ENCODE measurements at places on chromosomes 5 and 9.

DNA sequence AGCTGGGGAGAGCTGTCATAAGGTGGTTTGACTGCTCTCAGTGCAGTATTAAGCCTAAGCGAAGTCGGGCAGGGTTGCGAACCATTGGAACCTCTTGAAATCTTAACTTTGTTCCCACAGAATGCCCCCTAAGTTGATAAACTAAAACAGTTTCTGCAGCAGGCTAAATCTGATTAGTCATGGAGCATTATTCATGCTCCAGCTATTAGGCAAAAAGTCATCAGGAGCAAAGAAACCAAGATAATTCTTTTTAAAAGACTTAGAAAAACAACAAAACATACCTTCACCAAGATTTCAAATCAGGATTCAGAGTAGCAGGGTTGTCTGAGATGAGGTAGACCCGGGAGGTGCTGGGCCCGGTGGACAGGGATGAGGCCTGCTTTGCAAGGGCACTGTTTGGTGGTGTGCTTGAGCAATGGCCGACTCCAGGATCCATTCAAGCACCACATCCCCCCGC, 69.9 kb upstream of the PLPP1 start:
- no peak for DNase-seq

- DNase-seq, result no peak
Measured at GRCh38 chr9:87548159-87548558, 50.5 kb downstream of the DAPK1 start.

DNA sequence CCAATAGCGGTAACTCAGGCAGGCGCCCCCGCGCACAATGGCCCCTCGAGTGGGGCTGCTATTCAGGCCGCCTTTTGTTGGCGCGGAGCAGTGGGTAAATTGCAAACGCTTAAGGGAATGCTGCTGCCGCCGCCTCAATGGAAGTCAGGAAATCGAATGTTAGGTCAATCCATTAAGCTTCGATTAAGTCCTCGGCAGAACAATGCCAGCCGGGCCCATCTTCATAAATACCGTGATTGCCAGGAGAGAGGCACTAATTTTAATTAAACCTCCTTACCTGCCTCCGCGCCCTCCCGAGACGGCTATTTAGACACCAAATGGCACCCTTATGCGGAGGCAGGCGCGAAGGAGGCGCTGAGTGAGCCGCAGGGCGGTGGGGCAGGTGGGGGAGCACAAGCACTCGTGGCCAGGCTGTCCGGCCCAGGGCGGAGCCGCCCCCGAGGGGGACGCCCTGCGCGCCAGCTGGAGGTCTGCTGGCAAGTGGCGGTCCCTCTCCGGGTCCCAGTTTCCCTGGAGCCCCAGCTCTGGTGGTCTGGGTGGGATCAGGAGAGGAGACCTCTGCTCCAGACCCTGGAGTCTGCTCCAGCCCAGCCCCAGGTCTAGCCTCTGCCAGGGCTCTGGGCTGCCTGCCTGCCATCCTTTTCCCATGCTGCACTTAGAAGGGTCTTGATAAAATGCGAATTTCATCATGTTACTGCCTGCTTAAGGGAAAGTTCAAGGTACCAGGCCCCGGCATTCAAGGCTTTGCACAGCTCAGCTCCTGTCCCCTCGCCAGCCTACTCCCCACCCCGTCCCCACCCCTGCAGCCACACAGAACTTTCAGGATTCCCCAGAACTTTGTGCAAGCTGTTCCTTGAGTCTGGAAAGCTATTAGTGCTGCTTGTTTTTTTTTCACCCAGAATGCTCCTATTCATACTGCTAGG, 19.7 kb downstream of the NR5A1 start:
- DNase-seq, result peak; percentile 43

DNA sequence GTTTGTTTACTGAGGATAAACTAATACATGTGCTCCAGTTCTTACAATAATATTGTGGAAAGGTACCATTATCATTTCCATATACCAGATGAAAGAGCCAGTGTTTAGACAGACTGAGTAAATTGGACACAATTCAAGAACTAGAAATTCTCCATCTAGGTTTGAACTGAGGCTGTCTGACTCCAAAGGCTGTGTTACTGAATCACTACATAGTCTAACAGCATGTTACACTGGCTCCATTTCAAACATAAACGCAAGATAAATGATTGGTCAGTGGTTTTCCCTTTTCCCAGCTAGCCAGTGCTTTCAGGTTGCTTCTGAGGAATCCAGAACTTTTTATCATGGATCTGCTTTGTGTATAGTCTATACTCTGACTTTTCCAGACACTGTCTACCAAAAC, 8.1 kb downstream of the SPDL1 start:
- no peak for DNase-seq
